Fibroblast of the aortic adventitia (primary cell): ENCODE measurements at places on chromosomes 1 and 21.

GRCh38 chr1:234853906-234854644 is 244.1 kb upstream of the IRF2BP2 start:
- peak; percentile 49 for DNase-seq

DNA sequence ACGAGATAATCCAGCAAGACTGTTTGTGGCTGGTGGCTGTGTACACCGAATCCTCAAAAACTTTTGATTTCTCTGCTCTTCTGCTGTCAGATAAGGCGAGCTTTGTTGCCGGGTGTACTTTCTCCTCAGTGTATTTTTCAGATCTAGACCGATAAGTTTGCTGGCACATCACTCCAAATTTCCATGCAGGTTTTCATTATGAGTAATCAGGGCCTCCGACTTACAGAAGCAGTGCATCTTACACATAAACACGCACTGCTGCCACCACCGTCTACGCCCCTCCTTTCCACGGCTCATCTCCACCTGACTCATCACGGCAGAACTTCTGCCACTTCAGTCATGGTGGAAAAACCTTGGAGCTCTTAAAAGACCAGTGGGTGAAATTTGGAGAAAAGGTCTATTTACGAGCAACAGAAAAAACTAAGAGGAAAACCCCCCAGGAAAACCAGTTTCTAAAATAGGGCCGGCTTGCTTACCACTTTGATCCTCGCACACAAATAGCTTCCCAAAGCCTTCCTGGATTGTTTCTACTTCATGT is 7.7 kb downstream of the ZBTB21 start:
- peak; percentile 68 for DNase-seq

- no peak for DNase-seq
Measured at GRCh38 chr1:213933336-213933735, 54.4 kb upstream of the PROX1 start.

DNA sequence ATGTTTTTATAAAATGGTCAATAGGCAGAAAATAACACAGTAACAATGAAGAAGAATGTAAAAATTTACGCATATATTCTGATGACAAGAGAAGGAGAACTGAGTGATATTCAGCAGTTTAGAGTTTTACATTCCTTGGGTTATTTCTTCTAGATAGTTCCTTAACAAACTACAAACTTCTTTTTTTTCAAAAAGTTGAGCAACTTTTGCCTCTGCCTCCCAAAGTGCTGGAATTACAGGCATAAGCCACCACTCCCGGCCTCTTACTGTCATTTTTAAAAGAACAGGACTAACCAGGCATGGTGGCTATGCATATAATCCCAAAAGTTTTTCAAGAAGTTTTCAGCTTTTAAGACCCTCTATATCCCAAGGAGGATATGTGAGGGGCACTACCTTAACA is 32.9 kb downstream of the ARNT start:
- no peak for DNase-seq

- DNase-seq: peak; percentile 33
Measured at GRCh38 chr1:50974618-50974935, 4.5 kb downstream of the CDKN2C start.

DNA sequence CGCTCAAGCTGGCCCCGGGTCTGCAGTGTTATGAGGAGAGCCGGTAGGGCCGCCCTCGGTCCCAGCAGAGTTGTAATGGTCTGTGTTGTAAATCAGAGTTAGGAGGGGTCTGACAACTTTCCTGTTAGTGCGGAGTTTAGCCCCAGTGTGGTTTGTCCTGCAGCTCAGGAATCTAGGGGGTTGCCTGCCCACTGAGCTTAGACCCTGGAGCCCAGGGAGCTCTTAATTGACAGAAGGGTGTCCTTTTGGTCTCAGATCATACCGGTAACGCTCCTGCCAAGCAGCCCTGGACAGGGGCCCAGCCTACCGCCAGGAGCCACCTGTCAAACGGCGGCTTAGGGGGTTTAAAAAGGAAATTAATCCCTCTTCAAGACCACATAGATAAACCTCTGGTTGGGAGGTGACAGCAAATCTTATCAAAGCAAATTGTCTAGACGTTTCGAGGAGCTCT is 164.4 kb downstream of the DYRK1A start:
- no peak for DNase-seq

DNA sequence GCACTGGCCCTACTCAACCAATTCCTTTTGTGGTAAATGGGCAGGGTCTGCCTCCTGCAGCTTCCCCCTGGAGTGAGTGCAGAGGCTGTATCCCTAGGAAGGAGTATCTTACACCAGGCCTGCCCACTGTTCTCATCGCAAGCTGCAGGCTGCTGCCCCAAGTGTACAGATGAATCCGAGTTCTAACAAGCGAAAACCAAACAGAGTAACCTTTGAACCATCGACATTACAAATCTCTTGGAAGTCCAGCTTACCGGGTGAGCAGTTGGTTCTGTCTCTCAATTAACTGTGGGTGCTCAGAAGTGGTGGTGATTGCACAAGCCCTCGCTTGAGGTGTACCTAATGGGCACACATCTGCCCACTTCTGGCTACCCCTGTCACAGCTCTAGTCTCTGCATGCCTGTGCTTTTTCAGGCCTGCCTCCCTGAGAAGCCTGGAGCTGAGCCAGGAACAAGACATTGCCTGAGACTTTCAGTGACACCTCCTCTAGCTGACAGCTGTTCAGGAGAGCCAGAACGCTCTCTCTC is 22.7 kb downstream of the INAVA start:
- no peak for DNase-seq

- DNase-seq: peak; percentile 37
Measured at GRCh38 chr1:244325056-244325758, 126.5 kb downstream of the ADSS2 start.

DNA sequence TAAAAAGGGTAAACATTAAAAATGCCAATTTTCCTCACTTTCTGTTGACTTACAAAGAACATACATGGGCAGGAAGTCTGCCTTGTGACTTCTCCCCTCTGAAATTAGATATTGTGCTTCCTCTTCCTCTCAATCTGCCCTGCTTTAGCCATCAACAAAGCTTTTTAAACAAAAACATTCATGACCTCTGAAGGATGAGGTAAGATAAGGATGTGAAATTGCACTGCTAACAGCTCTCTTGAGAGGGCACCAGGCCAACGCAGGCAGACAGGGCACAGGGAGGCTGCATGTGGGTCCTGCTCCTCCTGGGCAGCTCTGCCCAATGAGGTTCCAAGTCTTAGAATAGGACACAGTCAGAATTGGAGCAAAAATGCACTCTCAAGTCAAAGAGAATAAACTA is 62.1 kb downstream of the DEGS1 start:
- peak; percentile 23 for DNase-seq

DNA sequence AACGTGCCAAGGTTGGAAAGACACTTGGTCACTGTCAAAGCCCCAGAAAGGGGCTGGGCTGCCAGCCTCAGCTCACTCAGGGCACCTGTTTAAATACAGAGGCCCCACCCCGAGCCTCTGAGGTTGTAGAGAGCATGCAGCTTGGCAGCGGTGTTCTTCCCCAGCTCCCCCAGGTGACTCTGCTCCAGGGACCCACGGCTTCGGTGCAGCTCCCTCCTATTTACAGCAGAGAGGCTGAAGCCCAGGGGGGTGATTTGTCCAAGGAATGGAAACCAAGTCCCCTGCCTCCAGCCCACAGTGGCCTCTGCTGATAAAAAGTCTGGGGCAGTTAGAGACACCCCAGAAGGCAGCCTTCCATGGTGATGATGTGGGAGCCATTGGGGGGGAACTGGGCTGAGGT is 9.1 kb upstream of the C1QA start:
- DNase-seq: no peak

DNA sequence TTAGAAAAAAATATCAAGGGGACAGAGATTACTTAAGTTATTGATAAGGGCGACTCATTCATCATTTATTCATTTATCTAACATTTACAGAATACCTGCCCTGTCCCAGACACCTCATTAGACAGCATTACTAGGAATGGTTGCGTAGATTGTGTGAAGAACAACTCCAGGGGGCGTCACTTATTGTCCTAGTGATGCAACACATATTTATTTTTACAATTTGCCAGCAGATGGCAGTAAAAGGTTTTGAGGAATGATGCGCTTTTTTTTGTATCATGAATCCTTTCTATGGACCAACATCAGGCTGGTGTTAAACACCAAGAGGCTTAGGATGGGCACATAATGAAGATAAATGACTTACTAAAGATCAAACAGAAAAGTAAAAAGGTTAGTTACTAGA is 5.5 kb downstream of the NCAM2 start:
- peak; percentile 64 for DNase-seq
